ENCODE measurements at places on chromosomes 3 and 15.

DNA sequence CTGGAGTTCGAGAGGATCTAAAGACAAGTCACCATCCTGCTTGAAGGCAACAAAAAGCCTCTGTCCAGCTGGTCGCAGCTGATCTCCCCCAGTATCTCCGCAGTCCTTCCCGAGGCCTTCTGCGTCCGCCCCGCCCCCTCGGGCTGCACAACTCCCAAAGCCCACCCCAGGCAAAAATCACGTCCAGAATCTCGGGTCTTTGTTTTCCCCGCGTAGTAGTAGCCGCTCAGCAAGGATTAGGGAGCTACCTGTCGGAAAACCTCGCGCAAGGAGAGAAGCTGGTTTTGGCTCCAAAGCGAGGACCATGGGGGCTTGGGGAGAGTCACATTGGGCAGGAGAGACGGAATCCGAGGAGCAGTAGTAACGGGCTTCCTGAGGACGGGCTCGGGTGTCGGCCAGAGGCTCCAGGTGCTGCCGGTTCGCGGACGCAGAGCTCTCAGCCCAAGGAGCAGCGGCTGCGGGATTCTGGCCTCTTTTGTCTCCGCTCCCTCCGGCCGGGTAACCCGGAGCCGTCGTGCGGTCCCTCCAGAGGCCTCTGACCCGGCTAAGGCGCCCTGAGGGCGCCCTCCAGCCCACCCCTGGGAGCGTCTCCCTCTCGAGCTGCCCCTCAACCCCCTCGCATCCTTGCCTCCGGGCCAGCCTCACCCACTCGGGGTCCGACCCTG is 401 bp downstream of the ZSCAN29 start:
- peak; percentile 37 for DNase-seq

- DNase-seq, result no peak
These were observed 19.1 kb upstream of the GJD2 start for GRCh38 chr15:34773917-34774316.

- DNase-seq, result no peak
These were observed 204.1 kb downstream of the CADM2 start for GRCh38 chr3:85162905-85163304.

GRCh38 chr3:98172621-98173020 is 6.1 kb downstream of the OR5H15 start:
- DNase-seq, result no peak

- no peak for DNase-seq
These were observed 45.5 kb downstream of the FAM174B start for GRCh38 chr15:92610101-92610520.

DNA sequence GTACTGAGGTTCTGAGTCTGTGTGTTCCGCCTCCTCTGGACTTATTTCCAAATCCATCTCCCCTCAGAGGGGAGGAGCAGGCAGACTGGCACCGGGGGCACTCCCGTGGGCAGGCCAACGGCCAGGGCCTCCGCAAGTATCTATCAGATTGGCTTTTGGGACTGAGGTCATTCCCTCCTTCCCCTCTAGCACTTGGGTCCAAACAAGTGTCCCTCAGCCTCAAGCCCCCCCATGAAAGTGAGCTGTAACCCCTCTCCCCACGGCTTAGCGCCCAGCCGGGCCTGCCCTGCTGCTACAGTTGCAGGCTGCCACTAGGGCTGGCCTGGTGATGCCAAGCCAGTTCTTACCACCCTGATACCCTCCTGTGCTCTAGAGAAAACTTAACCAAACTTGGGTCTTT is 17.4 kb downstream of the ITGA11 start:
- DNase-seq, result no peak

DNA sequence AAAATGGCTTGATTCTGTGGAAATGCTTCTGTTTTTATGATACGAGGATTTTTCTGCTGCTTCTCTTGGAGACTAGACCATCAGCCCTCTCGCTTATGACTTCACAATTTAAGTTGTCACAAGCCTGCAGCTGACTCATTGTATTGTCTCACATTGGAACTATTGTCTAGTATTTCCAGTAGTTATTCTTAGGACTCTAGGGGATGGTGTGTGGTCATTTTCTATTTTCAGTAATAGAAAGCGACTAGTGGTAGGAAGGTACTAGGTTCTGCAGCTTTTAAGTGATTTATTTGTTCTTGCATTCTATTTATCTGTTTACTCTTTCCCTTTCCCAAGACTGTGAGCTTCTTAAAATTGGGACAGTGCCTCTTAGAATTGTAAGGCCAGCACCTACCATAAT is 66.3 kb upstream of the CRTC3 start:
- no peak for DNase-seq
